ENCODE measurements at places on chromosomes 6 and 20.
A peak's percentile ranks its signal among the peaks of the same experiment; 100 is the strongest.

DNA sequence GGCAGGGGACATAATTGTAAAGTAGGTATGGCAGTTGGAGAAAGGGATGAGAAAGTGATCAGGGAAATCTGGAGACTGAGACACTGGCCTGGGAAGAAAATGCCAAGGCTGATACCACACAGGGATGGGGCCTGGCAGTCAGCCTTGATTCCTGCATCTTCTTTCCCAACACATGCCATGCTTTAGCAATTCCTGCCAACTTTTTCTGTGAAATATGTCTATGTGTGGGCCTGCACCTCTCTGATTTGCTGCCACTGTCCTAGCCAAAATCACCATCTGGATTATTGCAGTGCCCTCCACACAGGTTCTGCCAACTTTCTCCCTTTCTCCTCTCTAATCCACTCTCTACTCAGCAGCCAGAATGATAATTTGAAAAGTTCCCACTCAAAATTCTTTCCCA, 759.8 kb upstream of the CITED2 start:
- no peak for DNase-seq

GRCh38 chr6:3163248-3163594, 5.9 kb upstream of the TUBB2A start:
- DNase-seq: no peak

DNA sequence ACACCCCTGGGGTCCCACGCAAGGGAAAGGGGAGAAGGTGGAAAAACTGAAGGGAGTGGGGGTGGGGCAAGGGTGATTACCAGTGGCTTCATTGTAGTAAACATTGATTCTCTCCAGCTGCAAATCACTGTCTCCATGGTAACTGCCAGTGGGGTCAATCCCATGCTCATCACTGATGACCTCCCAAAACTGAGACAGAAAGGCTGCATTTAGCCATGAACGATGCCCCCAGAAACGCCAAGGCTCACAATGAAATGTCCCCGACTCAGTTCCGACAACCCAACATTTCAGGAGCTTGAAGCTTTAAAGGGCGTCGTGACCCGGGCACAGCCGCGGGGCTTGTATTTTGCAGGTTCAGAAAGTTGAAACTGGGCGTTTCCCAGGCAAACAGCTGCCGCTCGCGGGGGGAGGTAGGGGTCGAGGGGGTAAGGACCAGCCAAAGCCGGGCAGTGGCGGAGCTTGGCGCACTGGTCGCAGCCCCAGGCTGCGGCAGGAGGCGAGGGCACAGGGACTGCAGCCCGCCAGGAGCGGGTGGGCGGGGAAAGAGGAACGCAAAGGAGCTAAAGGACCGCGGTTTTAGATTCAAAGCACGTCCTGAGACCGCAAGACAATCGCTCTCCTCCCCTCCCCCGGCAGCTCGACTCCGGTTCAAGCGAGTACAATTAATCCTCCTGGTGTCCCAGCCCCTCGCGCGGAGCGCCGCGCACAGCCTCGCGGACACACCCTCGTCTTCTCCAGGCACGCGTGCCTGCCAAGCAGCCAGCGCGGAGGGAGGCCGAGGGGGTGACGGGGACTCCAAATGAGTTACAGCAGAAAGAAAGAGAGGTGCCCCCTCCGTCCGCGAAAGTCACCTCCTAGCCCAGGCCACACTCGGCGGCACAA, 731 bp downstream of the TUBB2B start:
- DNase-seq: peak; percentile 87

DNA sequence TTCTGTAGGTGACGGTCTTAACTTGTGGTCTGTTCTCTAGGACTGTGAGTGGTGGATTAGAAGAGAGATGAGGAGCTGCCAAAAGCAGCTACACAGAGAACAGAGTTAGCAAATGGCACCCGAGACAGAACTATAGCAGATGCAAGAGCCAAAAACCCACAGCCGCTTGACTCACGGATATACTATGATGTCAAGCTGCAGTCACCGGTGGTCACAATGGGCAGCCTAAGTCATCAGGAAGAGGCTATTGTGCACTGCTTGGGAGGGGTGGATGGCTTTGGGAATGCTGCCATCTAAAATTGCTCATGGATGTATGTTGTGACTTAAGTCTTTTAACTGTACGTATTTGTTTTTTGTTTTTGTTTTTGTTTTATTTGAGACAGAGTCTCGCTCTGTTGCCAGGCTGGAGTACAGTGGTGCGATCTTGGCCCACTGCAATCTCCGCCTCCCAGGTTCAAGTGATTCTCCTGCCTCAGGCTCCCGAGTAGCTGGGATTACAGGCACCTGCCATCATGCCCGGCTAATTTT, at the start of gene GTSF1L:
GTSF1L (minus strand) TSS at position 192 of the 528 bp plus-strand sequence. CDS start 308 bp downstream, outside the sequence.
- no peak for DNase-seq

DNA sequence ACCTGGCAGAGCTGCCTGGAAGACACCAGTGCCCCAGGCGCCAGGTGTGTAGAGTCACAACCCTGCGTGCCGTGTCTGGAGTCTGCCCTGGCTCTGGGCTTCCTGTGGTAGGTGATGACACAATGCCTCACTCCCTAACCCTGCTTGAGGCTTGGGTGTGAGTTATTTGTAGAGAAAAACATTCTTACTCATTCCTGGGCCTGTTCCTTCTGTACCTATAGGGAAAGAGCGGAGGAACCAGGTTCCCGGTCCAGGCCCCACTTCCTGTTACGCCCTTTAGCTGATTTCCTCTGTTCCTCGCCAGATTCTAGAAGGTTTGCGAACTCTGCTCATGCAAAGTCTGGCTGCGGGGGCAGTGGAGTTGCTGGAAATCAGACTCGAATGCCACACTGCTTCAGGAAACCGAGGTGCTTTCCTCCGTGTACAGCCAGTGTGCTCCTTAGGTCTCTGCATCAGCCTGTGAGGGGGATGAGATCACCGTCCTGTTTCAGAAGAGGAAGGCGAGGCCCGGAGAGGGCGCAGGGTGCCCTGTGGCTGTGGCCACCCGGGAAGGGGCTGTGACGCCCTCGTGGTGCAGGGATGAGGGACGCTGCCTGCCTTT, 67.1 kb upstream of the DUSP22 start:
- peak; percentile 22 for DNase-seq

DNA sequence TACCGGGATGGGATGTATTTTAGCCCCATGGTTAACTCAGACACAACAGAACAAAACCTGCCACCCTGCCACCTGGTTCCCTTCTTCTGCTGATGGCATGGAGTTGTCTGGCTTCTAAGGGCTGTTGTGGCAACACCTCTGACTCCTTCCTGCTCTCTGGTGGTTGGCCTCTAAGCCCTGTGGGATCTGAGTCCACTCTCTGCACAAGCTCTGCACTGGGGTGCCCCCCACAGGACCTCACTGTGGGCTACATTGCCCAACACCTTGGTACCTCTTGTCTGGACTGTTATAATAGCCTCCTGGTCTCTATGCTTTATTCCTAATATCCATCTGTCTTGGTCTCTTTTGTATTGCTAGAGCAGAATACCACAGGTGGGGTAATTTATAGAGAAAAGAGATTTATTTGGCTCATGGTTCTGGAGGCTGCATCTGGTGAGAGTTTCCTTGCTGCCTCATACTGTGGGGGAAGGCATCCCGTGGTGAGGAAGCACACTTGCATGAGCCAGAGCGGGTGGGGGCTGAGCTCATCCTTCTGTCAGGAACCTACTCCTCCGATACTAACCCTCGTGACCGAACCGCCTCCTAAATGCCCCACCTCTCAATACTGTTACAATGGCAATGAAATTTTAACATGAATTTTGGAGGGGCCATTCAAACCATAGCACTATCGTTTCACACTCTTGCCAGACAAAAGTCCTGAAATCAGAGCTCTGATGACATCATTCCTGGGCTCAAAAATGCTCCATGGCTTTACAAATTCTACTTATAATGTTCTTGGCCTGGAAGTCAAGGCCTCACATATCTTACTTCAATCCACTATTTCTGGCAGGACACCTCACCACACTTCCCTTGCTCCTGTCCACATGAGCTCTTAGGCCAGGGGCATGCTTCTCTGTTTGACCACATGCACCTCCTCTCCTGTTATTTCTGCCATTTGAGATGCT, 127.2 kb downstream of the PAX1 start:
- no peak for DNase-seq

DNA sequence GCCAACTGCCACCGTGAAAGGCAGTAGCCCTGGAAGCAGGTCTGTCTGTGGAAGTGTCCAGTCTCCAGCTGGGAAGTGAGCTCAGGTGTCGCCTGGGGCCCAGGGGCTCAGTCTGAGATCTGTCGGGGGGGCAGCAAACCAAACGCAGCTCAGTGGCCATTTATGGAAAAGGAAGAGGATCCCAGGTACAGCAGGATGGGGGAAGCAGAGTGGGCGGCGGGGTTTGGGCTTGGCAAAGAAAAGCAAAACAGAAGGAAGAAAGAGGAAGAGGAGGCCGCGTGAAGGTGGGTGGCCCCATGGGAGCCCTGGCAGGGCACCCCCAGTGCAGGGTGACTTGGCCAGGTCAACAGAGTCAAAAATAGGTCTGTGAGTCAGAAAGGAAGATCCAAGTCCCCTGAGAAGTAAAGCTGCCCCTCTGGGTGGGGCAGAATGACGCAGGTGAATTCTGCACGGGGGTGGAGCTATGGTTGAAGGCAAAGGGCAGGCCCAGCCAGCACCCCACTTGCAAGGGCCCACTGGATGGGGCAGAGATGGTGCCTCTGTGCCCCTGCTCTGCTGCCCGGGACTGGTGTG, 5.3 kb downstream of the PXDC1 start:
- DNase-seq: no peak

DNA sequence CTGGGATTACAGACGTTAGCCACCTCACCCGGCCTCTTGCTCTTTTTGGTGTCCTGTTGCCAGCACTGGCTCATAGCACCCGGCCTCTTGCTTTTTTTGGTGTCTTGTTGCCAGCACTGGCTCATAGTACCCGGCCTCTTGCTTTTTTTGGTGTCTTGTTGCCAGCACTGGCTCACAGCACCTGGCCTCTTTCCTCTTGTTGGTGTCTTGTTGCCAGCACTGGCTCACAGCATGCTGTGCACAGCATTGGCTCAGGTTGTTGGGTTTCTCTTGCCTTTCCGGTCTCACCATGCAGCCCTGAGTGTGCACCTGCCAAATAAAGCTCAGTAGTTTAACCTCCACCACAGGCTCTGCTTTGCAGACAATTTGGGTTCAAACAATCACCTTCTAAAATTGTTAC, 208.2 kb downstream of the THBS2 start:
- no peak for DNase-seq

- DNase-seq: no peak
Measured at GRCh38 chr6:43847741-43848630, 78.0 kb downstream of the VEGFA start.

DNA sequence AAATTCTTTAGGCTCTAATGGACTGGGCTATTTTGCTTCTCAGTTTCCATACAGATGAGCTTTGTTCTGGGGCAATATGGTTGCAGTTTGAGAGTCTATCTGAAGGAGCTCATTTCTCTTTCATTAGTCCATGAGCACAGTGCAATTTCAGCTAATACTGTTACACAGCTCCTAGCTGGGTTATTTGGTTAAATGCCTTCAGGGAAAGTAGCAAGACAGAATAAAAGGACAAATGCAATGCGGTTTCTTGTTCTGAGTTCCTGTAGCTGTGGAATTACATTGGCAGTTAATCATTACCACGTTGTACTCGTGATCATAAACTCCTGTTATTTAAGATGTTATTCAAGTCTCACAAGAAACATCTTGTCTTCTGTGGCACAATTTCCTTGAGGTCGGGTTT, 127.7 kb downstream of the BFSP1 start:
- DNase-seq: no peak

DNA sequence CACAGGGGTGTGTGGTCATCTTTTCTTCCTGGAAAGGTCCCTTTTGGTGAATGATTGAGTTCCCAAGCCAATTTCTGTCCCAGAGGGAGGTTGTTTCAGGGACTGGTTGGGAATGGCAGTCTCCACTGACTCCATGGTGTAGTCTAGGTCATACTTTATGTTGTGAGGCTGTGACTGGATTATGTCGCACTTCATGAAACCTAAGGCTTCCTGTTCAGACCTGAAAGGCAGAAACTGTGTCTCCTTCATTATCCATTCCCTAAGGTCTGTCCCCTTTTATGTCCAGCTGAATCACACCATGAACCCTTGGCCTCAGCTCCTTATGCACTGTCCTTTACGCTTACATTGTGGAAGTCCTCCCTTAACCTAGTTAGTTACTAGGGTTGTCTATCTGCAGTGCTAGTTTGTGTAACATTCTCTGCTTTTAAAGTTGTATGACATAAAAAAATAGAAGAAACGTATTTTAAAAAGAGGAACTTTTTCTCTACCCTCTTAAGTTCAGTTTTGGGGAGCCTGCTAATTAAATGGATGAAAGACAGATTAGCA, 191.3 kb downstream of the JARID2 start:
- DNase-seq: no peak

DNA sequence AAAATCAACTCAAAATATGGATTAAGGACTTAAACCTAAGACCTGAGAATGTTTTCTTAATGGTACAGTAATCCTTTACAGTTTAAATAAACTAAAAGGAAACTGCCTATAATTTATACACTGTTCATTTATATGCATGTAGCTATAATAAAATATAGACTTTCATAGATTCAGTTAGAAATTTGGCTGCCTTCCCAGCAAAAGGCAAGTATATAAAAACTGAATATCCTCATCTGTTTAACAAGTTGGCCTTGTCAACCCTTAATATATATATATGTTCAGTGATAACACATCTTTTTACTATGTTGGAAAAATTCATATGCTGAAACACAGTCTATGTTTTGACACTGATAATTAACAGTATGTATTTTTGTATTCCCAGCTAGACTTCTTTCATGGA, 123.1 kb downstream of the GRIK2 start:
- DNase-seq: no peak

- no peak for DNase-seq
Measured at GRCh38 chr6:22146678-22146930, 150.2 kb downstream of the PRL start.

DNA sequence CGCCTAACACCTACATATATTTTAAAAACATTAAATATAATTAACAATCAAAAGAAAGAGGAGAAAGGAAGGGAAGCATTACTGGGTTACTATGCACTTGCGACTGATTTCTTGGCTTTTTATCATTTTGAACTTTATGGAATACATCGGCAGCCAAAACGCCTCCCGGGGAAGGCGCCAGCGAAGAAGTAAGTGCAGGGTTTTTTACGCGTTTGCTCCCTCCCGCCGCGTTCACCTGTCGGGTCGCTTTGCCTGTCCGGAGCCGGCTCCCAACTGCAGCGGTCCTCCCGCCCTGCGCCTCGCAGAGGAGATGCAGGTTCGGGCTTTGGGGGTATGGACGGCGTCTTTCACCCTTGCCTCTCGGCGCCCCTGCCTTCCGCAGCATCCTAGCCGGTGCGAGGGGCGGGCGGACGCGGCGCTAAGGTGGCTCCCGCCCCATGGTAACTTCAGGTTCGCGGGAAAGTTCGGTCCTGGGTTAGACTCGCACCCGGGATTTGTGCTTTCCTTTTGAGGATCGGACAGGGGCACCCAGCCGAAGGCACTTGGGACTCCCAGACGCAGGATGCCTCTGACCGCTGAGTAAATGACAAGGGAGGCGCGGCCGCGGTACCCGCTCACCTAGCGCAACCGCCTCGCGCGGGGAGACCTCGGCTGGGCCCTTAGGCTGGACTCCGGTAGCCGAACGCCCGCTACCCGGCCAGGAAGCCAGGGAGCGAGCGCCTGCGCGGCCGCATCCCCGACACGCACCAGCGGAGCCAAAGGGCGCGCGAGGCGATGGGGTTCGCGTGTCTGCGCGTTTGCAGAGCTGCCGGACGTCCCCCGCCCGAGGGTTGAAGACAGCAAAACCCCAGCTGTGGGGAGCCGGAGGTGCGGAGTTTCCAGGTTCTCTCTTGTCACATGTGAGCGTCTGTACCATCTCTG, 891 bp downstream of the RSPO3 start:
- peak; percentile 60 for DNase-seq

All from D341Med (cell line).